ENCODE measurements at places on chromosomes 11 and 22.

- DNase-seq = no peak
These were observed 5.5 kb downstream of the RCOR2 start for GRCh38 chr11:63911440-63911839.

GRCh38 chr22:41920271-41920976 lies 5.5 kb upstream of the SHISA8 start:
- no peak for DNase-seq

DNA sequence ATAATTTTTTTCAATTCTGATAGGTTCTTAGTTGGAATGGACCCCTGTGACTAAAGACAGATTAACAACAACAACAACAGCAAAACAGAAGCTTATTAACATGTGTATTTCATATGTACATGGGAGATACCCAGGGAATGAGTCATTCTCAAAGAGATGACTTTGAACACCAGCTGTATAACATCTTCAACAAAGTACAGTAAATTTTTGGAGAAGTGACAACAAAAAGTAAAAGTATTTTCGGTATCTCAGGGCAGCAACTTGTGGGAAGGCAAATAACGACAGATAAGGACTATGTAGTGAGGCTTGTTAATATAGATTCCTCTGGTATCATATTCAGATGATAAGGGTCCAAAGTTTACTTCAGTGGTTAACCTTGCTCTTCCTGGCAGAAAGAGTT lies 573.4 kb upstream of the RAG2 start:
- DNase-seq = no peak

DNA sequence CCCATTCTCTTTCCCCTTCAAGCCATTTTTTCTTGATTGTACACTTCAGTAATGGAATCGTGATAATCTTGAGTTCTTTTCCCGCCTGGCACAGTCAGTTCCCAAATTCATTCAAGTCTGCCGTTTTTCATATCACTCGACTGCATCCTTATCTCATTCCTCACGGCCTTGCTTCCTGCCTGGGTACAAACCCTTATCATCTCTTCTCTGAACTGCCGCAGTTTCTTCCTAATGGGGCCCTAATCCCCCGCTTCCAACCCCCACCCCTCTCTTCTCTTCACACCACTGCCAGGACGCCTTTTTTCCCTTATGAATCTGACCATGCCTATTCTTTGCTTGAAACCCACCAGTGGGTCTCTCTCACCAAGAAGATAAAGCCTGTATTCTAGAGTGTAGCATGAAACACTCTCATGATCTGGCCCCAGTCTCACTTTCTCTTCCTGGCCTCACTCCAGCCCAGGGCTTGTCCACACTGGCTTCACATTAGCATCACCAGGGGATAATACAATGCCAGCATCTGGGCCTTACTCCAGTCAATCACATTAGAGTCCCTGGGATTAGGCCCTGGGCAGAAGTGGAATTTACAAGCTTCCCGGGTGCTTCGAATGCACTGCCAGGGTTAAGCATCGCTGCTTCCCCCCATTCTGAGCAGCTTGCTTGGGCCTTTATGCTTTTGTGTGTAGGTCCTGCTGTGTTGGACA lies 102.1 kb downstream of the FBXO7 start:
- DNase-seq = no peak

- DNase-seq = no peak
These were observed 111.0 kb upstream of the APOA1 start for GRCh38 chr11:116948391-116948790.

DNA sequence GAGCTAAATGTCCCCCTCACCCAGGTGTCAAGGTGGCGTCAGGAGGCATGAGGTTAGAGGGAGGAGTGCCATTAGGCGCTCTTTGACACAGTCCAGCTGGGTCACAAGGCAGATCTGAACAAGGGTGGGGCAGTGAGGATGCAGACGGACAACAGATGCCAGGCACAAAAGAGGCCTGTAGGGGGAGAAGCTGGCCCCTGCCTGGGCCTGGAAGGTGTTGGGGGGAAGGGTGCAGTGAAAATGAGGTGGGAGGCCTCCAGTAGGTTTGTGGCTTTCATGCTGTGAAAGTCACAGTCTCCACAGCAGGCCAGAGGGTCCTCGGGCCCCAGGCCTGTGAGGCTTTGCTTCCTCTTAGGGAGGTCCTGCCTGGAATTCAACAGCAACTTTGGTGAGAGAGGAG lies 85.0 kb upstream of the PLET1 start:
- DNase-seq = no peak

DNA sequence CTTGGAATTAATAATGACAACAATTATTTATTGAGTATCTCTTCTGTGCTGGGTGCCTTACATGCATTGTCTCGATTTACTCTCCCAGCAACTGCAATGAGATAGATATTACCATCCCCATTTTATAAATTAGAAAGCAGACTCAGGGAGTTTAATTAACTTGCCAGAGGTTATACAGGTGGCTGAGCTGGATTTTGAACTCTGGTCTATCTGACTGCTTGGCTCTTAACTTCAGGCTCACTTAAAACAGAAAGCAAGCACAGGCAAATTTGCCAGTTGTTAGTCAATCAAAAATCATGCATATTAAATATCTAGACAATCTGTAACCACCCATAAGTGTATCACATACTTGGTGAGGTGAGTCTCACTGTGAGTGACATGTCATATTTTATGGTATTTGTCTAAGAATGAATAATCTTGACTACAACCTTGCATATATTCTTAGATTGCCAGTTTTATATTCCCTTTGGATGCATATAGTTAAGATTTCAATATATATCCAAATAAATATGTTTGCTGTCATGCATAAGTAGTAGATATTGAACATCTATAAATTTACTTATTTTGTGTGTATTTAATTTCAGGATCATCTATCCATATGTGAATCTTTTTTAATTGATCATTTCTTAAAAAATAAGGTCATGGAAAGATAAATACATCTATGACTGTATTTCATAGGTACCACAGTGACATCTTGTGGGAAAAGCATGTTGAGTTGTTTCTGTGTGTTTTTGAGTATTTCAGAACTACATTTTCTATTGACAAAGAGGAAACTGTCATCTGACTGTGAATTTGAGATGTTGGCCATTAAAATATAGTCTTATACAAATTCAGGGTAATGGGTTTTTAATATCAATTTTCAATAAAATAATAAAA lies 112.0 kb upstream of the ARHGAP42 start:
- no peak for DNase-seq

DNA sequence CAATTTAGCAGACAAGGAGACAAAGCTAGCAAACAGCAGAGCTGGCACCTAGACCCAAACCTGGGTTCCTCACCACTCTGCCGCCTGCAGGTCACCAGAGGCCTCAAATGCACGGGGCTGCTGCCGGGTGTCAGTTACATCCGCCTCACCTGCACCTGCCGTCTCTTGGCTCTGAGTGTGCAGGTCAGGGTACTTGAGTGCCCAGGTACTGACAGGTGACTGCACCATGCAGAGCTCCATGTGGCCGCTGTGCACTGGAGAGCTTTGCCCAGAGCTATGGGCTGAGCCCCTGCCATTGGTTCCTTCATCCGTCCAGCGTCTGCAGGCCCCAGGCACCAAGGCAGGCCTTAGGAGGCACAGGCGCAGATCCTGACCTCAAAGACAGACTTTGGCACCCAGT lies 35.0 kb downstream of the PDGFB start:
- DNase-seq = no peak

DNA sequence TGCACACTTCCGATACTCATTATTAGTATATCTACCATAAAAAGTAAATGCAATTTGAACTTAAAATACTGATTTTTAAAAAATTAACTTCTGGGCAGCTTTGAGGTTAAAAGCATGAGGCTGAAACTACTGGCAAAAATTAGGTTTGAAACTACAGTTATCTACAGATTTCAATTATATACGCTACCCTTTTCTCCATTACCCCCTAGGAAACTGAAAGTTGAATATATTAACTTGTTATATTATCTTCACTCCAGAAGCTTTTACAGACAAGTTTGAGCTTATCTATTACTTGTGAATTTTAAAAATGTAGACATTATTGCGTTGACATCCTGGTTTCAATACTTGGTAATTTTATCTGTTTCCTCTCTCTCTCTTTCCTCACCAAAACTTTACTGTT lies 96.7 kb upstream of the DDI1 start:
- no peak for DNase-seq

DNA sequence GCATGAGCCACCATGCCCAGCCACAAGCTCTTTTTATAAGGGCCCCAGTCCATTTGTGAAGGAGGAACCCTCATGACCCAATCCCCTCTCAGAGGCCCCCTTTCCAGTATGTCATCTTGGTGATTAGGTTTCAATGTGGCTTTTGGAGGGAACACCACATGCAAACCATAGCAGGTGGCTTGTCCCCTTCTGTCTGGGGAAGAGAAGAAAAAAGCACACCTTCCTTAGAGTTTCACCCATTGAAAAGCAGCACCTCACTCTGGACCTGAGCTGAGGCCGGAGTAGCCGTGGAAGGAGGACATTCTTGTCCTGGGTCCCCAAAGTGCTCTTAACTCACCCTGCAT lies 25.4 kb downstream of the NEAT1 start:
- DNase-seq = no peak

- DNase-seq = no peak
These were observed 1326.6 kb downstream of the TBC1D22A start for GRCh38 chr22:48088926-48089536.

GRCh38 chr11:66126808-66127555 lies 56.9 kb downstream of the PACS1 start:
- peak; percentile 42 for DNase-seq

GRCh38 chr22:26804911-26805539 lies 147.6 kb downstream of the MIAT start:
- no peak for DNase-seq

All from GM13976 (cell line).